ENCODE measurements at places on chromosomes 1 and 21.

DNA sequence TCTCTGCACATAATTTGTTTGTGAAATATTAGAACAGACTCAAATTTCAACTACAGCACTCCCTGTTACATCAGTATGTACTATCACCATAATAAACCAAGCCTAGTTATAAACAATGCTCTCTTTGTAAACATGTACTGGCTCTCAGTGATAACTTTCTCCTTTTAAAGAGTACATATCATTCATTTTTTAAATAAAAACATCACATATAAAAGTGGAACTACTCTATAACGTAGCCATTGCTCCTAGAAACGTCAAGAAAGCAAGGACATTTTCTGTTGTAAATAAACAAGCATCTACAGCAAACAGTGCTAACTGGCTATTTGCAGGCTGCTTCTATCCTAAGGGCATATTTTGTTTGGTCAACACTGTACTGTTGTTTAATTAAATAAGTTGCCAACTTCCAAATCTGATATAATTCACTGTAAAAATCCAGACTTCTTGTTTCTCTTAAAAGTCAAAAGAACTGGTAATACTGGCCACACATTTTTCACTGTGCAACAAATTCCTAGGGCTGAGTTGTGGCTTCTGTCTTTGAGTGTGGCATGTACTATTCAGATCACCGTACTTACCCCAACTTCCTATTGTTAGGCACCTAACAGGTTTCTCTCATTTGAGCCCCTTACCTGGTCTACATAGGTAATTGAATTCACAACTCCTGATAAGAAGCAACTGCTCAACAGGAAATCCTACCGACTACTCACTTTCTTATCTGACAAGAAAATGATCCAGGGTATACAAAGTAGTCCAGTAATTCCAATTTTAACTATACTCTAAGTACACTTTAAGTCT is 111.9 kb downstream of the DENND1B start:
- no peak for DNase-seq

DNA sequence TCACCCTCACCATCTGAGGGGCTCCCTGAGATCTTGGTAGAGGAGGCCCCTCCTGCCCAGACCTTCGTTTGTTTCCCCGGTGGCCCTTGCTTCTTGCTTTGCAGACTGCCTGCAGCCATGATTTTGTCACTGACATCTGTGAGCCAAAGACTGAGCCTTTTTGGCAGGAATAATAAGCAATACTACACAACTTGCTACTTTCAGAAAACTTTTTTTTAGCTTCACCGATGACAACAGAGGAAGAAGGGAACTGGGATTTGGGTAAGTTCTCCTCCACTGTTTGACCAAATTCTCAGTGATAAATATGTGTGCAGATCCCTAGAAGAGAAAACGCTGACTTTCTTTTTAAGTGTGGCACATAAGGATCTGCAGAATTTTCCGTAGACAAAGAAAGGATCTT is 11.7 kb upstream of the CD101 start:
- no peak for DNase-seq

GRCh38 chr1:24905355-24905978 is 24.6 kb downstream of the RUNX3 start:
- DNase-seq, result no peak

DNA sequence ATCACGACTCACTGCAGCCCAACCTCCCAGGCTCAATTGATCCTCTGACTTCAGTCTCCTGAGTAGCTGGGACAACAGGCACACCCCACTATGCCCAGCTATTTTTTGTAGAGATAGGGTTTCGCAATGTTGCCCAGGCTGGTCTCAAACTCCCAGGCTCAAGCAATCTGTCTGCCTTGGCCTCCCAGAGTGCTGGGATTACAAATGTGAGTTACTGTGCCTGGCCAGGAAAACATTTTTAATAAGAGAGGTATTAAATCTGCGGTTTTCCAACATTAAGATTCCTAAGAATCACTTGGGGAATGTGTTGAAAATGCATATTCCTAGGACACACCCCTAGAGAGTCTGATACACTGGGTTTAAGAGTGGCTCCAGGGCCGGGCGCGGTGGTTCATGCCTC is 8.7 kb downstream of the CSF1 start:
- DNase-seq, result no peak

- peak; percentile 1 for DNase-seq
Observed at GRCh38 chr1:231806623-231807495, 180.3 kb downstream of the DISC1 start.

DNA sequence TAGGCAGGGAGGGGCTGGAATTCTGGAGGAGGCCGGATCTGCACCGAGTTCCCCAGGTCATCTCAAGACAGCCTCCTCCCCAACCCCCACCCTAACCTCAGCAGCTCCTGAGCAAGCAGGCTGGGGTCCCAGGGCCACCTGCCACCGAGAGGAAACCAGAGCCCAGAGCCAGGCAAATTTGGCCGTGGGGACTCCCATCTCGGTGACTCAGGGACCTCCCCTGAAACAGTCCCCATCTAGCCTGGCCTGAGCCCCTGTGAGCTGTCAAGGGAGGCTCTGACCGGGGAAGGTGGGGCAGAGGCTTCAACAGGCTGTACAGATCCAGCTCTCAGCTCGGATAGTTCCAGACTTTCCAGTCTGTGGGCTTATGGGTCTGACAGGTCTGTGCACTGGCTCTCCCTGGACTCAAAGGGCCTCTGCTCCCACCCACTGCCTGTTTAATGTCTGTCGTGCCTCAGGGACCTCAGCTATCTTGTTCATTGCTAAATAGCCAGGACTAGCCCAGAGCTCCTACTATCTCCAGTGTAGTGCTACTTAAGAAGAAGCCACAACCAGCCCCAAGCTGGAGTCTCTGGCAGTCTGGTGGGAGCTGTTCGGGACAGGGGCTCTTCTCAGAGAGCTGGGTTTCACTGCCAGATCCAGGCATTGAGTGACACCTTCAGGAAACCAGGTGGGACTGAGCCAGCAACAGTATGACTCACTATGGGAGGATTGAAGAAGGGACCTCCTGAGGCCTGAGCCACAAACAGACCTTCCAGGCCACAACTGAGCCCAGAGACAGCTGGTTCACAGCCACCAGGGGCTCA is 25.6 kb downstream of the MATN1 start:
- DNase-seq, result no peak

- no peak for DNase-seq
Observed at GRCh38 chr1:22633697-22634463, 2.5 kb upstream of the C1QA start.

DNA sequence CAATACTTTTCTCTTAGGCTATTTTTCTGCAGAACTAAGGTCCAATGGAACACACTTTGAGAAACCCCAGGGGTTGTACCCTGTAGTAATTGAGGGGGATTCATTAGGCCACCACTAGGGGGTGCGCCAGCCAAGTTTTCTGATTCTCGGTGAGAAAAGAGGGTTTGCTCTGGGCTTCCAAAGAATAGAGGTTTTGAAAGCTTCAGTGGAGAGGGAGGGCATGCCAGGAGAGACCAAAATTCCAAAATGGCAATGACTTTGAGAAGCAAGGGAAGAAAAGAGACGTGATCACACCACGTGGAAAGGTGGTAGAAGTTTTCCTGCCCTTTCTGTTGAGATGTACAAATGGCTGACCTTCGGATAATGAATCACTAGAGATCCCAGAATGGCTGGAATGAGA is 323.3 kb downstream of the RPS6KC1 start:
- DNase-seq, result peak; percentile 40

DNA sequence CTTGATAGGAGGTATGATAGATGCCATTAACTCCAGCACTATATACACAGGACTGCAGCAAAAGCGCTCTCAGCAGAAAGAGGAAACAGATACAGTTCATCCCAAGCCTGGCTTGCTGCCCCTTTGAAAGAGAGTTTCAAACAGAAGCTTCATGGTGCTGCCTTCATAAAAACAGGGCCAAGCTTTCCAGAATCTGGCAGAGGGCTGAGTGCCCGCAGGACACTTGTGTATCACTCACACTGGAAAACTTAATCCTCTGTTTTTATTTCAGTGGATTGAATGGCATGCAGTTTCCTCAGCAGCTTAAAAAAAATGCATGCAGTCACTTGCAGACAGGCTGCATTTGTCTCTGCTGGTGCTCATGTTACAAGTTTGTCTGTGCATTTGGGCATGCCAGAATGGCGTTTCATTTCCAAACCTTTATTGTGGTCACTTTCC is 40.4 kb downstream of the KCNJ15 start:
- no peak for DNase-seq

- DNase-seq, result no peak
Observed at GRCh38 chr21:27515676-27516075, 548.8 kb upstream of the ADAMTS5 start.

DNA sequence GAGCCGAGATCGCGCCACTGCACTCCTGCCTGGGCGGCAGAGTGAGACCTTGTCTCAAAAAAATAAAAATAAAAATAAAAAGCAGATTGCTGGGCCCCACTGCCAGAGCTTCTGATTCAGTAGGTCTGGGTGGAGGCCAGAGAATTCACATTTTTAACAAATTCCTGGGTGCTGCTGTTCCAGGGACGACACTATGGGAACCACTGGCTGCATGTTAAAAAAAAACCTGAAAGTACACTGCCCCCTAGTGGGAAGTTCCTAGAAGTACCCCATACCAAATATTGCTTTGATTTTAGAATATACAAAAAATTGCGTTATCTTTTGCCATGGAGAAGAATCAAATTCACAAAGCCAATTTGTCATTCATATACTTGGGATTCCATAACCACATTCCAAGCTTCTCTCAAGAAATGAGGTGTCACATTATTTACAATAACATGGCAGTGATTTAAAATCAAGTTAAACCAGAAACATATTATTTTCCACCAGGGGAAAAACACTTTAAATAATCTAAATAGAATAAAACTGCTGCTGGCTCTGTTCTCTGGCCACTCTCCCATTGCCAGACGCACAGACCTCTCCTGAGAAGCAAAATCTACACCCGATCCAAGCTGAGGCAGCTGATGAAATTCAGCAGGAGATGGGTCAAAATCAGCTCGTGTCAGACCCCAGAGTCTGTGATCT is 27.4 kb downstream of the SYF2 start:
- no peak for DNase-seq

- DNase-seq, result no peak
Observed at GRCh38 chr1:242205622-242206489, 207.0 kb upstream of the MAP1LC3C start.

DNA sequence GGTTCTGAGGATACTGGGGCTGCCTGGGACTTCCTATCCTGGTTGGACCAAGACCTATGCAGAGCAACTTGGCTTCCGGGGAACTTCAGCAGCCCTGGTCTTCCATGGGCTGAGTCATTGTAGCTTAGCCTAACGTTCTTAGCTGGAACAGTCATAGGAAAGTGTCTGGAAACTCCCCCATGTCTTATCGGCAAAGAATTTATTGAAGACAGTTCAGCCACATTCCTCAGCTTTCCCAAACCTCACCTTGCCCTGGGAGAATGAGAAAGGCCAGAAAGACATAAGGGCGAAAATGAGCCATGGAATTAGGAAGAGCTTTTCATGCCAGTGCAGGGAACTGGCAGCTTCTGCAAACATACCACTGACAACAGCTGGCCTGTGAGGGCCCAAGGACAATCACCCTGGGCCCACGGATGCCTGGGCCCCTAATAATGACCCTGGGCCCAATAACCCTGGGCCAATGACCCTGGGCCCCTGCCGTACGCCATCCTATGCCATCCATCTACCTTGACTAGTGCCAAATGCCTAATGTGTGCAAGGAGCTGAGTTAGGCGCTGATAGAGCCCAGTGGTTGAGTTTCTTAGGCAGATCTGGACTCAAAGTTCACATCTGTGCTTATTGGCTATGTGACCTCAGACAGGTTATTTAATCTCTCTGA is 114.4 kb upstream of the GADD45A start:
- DNase-seq, result no peak

GRCh38 chr1:209567698-209568175 is 15.8 kb upstream of the CAMK1G start:
- no peak for DNase-seq

- DNase-seq, result no peak
Observed at GRCh38 chr1:236144446-236145150, 2.3 kb downstream of the GPR137B start.

- DNase-seq, result no peak
Observed at GRCh38 chr1:224333309-224333926, 3.4 kb upstream of the NVL start.

- no peak for DNase-seq
Observed at GRCh38 chr1:112998592-112999235, 42.7 kb upstream of the SLC16A1 start.

All from stimulated activated CD8-positive, alpha-beta memory T cell treated with anti-CD3 and anti-CD28 coated beads, Interleukin-7, amount 100 ng/mL, for 24 hours (primary cell).